ENCODE measurements at places on chromosomes 2 and 18.

- DNase-seq, result no peak
Measured at GRCh38 chr2:210432633-210433032, 43.9 kb downstream of the LANCL1 start.

- no peak for DNase-seq
Measured at GRCh38 chr2:121017396-121017795, 267.6 kb downstream of the TFCP2L1 start.

DNA sequence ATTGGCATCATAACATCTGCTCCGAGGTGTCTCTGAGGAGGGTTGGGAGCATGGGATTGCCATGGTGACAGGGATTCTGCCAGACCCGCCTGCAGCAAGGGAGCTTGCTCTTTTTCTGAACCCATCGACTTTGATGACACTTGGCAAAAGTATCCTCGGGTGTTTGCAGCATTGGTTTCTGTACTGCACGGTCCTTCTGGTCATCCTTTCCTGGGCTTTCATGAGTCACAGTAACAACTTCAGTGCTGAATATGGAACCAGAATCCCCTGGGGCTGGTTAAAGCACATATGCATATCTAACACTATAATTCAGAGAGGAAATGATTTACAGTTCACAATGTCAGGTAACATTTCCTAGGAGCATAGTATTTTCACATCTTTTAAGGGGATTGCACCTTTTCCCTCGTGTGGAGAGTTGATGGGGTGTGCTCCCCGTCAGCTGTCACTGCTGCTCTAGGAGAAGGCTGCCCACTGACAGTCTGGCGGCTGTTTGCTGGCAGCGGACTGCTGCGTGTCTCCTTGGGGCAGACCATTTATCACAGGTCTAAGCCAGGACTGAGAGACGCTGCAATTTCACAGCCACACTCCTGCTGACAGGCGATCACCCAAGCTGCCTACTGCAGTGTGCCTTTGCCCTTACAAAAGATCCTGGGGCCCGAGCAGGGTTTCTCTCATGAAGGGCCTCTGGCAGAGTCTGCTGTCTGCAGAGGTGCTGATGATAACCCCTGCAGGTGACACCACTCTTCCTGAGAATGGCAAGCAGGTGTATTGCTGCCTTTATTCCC lies 425.3 kb downstream of the THSD7B start:
- DNase-seq, result no peak

DNA sequence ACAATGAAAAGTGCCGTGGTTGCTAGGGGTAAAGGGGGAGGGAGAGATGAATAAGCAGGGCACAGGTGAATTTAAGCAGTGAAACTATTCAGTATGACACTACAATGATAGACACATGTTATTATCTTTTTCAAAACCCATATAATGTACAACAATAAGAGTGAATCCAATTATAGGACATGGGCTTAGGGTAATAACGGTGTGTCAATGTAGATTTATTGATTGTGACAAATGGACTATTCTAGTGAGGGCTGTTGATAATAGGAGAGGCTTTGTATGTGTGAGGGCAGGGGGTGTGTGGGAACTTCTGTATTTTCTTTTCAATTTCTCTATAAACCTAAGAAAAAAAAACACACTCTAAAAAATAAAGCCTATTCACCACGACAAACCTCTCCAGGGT lies 223.8 kb downstream of the RIT2 start:
- DNase-seq, result no peak

GRCh38 chr2:145688156-145688555 lies 1168.2 kb upstream of the ZEB2 start:
- DNase-seq, result no peak

DNA sequence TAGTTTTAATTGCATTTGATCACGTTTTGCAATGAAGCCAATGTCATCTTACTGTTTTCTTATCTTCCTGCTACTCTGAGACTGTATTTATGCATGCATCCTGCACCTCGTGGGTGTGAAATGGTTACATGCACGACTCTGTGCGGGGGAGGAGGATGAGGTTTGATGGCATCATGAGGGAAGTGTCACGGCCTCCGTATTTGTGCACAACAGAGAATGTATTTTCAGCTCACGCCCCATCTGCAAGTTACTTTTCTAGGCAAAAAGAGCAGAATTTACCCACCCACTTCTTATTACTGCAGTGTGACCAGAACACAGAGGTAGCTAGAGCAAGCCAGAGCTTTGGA lies 145.1 kb downstream of the TDRD15 start:
- no peak for DNase-seq

DNA sequence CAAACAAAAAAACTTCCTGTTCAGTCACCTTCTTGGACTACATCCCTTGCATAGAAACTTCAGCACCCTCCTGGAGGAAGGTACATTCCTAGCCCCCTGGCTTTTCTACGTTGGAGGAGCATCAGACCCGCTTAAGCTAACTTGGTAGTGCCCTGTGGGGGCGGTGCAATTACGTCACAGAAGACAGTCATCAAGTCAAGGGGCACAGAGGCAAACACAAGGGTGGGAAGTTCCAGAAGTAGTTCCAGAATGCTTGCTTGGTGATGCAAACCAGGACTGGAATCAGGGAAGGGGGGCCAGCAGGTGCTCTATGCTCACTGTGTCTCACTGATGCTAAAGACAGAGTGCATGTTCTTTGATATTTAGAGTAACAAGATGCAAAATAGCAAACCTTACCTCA lies 15.2 kb upstream of the AGFG1 start:
- no peak for DNase-seq

- DNase-seq, result no peak
Measured at GRCh38 chr2:14560716-14561115, 71.8 kb upstream of the LRATD1 start.

- no peak for DNase-seq
Measured at GRCh38 chr2:134078354-134078753, 175.5 kb upstream of the MGAT5 start.

DNA sequence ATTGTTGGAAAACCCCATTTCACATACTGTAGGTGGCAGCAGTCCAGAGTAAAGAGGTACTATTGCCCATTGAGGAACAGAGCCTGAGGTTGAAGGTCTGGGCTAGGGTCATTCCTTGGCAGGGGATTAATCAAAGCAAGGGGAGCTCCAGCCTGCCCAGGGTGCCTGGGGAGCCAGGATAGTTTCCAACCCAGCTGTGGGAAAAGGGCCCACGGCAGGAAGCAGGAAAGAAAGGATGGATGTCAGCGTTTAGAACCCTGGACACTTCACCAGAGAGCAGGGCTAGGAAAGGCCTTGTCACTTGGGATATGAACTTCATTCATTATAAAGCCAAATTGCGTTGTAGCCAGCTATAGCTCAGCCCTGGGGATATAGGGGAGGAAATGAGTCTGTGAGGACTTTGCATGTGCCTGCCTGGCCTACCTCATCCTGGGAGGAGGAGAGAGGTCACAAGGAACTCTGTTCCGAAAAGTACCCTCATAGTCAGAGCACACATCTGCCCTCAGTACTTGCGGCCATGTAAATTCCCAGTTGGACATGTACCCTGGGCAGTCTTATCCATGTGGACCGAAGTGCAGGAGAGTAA lies 140.2 kb upstream of the COPS8 start:
- DNase-seq, result no peak

- peak; percentile 10 for DNase-seq
Measured at GRCh38 chr2:134119117-134119712, 134.7 kb upstream of the MGAT5 start.

- peak; percentile 69 for DNase-seq
Measured at GRCh38 chr18:77140439-77141109, 8.0 kb upstream of the MBP start.

Measured in CD4-positive, alpha-beta T cell treated with Interleukin-6 at 100 ng/mL for 8 hours (primary cell).